ENCODE measurements at places on chromosomes 3 and 15.

- DNase-seq, result no peak
Observed at GRCh38 chr3:14431452-14431916, 29.1 kb downstream of the SLC6A6 start.

- DNase-seq, result no peak
Observed at GRCh38 chr3:183224180-183224970, 28.7 kb upstream of the B3GNT5 start.

GRCh38 chr15:78618490-78618934 lies 2.3 kb downstream of the CHRNA3 start:
- peak; percentile 67 for DNase-seq

DNA sequence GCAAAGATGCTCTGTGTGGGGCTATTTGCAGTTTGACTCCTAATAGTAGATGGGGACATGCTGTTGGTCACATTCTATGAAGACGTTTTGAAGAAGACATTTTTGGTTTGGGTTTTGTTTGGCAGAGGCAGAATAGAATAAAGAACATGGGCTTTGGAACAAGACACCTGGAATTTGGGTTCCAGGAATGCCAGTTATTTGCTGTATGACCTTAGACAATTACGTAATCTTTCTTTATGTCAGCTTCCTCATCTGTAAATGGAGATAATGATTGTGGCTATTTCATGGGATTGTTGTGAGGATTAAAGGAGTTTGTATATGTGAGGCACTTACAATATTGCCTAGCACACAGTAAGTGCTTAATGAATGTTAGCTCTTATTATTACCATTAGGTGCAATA lies 91.6 kb downstream of the MESD start:
- DNase-seq, result peak; percentile 16

GRCh38 chr15:99424978-99425656 lies 140.7 kb upstream of the MEF2A start:
- DNase-seq, result peak; percentile 82

GRCh38 chr15:42348083-42348482 lies 11.2 kb upstream of the CAPN3 start:
- peak; percentile 51 for DNase-seq

- no peak for DNase-seq
Observed at GRCh38 chr3:197392961-197393360, 94.5 kb upstream of the DLG1 start.

- DNase-seq, result no peak
Observed at GRCh38 chr15:28954466-28955159, 68.8 kb downstream of the APBA2 start.
